ENCODE measurements at places on chromosomes 16 and 17.

GRCh38 chr17:27551701-27552248 is 79.2 kb upstream of the LGALS9 start:
- DNase-seq, result no peak

DNA sequence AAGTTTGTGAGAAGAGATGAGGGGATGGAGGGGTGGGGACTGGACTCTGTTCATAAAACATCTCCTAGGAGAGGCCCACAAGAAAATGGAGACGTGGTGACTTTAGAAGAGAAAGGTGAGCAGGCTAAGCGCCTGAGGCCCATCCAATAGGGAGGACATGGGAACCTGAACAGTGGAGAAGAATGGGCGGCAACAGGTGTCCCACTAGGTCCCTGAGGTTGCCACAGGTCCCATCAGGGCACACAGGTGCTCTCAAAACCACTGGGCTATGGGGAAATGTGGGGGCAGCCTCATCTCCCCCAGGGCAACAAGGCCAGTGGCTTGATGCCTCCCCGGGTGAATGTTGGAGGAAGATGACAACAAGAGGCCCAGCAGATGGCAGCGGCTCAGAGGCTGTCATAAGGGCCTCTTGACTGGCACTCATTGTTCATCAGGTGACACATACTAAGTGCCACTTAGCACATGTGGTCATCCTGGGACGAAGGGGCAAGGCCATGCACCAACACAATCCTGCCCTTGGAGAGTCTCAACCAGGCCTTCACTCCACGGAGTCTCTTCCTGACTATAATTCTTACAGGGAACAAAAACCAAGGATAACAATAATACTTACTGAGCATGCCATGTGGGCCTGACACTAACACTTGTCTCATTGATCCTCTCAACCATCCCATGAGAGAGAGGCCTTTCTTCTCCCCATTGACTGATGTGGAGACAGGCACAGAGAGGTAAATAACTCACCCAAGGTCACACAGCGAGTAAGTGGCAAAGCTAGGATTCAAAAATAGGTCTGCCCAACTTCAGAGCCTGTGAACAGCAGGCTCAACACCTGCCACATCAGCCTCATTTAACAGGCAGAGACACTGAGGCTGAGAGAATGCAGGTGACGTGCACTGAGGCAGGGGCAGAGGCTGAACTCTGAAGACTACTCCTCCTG is 38.0 kb downstream of the CUEDC1 start:
- peak; percentile 13 for DNase-seq

- DNase-seq, result no peak
These were observed 37.5 kb upstream of the CIBAR2 start for GRCh38 chr16:85149776-85150175.

DNA sequence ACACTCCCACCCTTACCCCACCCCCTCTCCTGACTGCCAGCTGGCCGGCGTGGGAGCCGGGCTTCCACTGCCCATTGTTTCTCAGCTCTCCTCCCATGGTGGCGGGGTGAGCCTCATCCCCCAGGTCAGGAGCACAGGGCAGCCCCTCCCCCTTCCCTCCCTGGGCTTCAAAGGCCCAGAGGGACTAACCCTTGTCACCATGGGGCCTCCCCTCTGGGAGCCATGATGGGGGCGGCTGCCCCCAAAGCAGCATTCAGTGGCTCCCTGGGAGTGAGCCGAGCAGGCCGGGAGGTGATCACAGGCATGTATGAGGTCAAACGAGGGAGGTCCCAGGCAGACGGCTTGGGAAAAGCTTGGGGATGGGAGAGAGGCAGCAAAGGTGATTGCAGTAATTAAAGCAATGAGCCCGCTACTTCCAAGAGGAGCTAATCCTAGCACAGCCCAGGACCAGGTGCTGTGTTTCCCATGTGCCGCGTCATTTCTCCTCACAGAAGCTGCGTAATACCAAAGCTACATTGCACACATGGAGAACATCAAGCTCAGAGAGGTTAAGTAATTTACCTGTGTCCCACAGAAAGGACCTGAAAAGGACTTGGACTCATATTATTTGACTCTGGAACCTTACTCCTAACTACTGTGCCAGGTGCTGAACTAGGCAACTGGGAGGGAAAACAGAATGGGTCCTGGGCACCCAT is 24.5 kb downstream of the CDK5RAP3 start:
- DNase-seq, result no peak

- DNase-seq, result no peak
These were observed 23.8 kb downstream of the CEP131 start for GRCh38 chr17:81198826-81199481.

- no peak for DNase-seq
These were observed 200.1 kb downstream of the KCNJ2 start for GRCh38 chr17:70369391-70369790.

GRCh38 chr17:67482764-67483163 is 105.7 kb downstream of the PITPNC1 start:
- no peak for DNase-seq

DNA sequence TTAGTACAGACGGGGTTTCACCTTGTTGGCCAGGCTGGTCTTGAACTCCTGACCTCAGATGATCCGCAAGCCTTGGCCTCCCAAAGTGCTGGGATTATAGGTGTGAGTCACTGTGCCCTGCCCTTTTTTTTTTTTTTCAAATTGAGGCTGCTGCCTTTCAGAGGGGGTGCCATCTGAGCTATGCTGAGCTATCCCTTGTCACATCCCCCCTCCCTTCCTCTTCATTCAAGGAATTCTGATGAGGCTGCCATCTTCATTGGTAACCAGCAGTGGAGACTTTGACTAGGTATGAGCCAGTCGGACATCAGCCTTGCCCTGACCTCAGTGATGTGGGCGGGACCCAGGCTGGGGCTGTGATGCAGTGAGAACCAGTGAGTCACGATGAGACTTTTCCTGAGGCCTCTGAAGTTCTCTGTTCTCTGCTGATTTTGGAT is 24.4 kb upstream of the GPT2 start:
- peak; percentile 33 for DNase-seq

DNA sequence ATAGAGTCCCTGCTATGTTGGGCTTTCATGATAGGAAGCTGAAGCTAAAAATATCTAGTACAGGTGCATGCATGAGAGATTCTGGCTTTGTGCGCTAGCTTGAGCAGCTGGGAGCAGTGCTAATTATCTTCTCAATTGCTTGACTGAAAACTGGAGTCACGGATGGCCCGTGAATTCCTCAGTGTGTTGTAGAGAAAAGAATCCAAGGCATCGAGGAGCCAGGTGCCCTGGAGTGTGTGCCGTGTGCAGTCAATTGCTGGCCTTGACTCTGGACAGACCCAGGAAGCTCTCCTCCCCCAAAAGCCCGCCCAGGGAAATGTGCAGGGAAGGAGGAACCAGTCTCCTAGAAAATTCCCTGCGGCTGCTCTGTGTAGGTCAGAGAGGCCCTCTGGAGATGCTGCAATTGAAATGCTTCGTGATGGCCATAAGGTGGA is 14.2 kb downstream of the LGALS3BP start:
- DNase-seq, result no peak

GRCh38 chr16:65751622-65752521 is 614.6 kb upstream of the CDH5 start:
- no peak for DNase-seq

DNA sequence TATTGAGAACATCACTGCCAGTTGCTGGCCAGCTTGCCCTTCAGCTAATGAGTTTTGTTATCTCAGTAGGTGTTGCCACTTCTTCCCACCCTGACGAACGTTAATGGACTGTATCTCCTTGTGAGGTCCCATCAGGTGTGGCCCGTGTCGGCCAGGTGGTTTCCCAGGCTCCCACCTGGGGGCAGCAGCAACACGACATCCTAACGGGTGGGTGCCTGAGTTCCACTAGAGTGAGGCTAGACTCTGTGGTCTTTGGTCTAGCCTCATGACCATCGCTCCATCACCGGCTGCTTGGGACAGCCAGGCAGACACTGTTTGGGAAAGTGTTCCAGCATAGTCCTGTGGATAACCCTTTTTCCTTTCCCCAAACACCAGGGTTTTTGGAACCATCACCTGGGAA is 45.6 kb upstream of the LCMT1 start:
- DNase-seq, result no peak

GRCh38 chr17:1095853-1096173 is 84.0 kb downstream of the ABR start:
- DNase-seq, result no peak

- DNase-seq, result no peak
These were observed 90.8 kb downstream of the DYNLRB2 start for GRCh38 chr16:80631581-80631980.

DNA sequence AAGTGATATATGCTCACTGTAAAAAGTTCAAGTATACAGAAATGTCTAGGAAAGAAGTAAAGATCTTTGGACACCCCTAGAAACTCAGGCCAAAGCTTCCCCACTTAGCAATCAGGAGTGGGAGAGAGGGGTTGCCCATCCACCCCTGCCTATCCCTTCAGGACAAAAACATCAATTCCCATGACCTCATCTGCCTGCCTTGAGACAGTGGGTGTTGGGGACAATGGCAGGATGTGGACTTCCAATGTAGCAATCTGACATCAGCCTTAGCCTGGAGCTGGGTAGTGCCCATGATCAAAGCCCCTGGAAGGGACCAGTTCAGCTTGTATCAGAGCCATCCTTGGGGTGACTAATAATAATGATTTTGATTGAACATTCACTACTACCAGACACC is 18.1 kb downstream of the ITPRIPL2 start:
- DNase-seq, result no peak

GRCh38 chr16:27838536-27839175 is 224.9 kb downstream of the GSG1L start:
- no peak for DNase-seq

DNA sequence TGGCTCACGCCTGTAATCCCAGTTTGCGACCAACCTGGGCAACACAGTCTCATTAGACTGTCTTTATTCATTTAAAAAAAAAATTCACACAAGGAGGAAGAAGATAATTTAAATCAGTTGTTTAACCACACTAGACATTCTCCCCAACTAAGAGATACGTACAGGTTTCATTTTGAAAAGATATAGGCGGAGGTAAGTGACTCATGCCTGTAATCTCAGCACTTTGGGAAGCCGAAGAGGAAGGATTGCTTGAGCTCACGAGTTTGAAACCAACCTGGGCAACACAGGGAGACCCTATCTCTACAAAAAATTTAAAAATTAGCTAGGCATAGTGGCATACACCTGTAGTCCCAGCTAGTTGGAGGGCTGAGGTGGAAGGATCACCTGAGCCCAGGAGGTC is 5.3 kb downstream of the CMTM4 start:
- no peak for DNase-seq

DNA sequence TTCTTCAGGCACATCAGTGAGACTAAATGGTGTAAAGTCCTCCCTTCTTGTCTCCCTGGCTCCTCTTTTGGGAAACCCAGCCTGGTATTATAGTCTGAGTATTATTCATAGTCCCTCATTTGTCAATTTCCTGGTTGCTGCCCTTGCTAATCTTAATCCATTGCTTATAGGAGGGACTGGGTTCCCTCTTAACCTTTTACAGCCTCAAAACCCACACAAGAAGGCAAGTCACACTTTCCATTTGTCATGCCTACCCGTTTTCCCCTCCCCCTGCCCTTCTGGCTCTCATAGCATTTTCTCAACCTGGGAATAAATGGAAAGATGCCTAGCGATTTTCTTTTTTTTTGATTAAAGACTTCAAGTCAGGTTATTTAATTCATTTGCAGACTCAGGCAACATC is 124.8 kb downstream of the MAP2K6 start:
- no peak for DNase-seq

- peak; percentile 69 for DNase-seq
These were observed 19.7 kb upstream of the LRRC37A3 start for GRCh38 chr17:64938925-64939474.

DNA sequence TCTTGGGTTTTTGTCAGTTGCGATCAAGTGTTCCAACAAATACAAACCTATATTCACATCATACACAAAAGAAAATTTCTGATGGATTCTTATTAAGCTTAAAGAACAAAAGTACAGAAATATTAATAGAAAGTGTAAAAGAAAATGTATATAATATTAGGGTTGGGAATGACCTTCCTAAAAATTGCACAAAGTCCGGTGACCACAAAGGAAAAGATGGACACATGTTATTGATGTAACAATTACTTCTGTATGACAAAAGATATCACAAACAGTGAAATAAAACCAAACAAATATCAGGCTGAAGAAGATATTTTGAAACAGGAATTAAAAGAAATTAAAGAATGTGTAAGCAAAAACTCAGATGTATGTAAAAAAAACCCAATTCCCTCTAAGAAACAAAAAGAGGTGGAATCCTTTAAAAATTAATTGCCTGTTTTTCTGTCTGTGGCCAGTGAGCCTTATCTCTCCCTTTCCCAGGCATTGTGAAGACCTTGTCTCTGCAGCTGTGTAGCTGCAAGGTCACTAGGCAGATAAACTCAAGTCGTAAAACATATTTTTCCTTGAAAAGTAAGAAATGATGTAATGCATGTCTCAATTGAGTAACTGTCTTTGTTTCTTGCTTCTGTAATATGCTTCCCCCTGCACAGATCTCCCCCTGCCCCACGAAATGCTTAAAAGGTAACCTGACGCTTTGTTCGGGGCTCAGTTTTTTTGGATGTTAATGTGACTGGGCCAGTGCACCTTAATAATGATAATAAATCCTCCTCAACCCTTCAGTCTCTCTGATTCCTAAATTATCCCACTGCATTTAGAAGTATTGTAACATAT is 2.8 kb downstream of the ST6GALNAC1 start:
- no peak for DNase-seq

DNA sequence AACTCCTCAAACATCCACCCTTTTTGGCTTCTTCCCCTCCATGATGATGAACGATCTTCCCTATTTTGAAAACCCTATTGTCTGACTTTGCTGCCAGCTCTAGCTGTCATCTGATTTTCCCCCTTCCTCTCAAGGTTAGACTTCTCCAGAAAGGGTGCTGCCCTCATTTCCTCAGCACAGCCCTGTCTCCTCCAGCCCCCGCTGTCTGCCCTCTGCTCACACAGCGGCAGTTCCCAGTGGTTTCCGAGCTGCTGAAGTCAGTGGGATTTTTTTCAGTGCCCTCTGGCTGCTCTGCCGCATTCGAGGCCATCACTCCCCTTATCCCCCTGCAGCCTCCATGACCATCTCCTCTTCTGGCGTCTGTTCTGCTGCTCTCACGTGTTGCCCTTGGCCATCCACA is 26.6 kb upstream of the C17orf107 start:
- DNase-seq, result no peak

GRCh38 chr16:31093132-31093703 is 1.4 kb downstream of the VKORC1 start:
- DNase-seq, result no peak

- no peak for DNase-seq
These were observed 19.1 kb downstream of the CAPNS2 start for GRCh38 chr16:55585631-55586030.

GRCh38 chr17:6870841-6871240 is 39.3 kb upstream of the TEKT1 start:
- DNase-seq, result no peak

GRCh38 chr17:44269535-44270240 is 1.8 kb upstream of the SLC4A1 start:
- DNase-seq, result no peak

DNA sequence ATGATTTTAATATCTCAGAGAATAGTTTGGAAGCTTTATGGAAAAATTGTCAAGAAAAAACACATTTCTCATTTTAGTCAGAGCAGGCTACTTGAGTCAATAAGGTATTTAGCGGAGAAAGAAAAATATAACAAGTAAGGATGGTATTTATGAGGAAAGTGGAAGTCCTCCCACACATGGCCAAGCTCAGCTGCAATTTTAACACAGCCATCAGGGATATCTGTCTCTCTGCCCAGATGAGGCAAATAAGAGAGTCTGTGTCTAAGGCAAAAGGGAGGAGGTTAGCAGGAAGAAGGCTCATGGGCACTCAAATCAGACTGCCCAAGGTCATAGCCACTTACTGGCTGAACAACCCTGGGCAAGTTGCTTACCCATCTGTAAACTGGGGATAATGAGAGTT is 5.2 kb upstream of the CMTM2 start:
- no peak for DNase-seq

Data from stimulated activated CD4-positive, alpha-beta T cell treated with anti-CD3 and anti-CD28 coated beads, Interleukin-2, amount 100 ng/mL, for 24 hours (primary cell).